ENCODE measurements at places on chromosomes 2 and 18.

GRCh38 chr2:183347969-183348368 lies 223.7 kb downstream of the NUP35 start:
- no peak for DNase-seq

GRCh38 chr2:88560619-88561307 lies 66.5 kb downstream of the EIF2AK3 start:
- no peak for DNase-seq

- no peak for DNase-seq
Observed at GRCh38 chr2:126849486-126849885, 49.2 kb upstream of the TEX51 start.

DNA sequence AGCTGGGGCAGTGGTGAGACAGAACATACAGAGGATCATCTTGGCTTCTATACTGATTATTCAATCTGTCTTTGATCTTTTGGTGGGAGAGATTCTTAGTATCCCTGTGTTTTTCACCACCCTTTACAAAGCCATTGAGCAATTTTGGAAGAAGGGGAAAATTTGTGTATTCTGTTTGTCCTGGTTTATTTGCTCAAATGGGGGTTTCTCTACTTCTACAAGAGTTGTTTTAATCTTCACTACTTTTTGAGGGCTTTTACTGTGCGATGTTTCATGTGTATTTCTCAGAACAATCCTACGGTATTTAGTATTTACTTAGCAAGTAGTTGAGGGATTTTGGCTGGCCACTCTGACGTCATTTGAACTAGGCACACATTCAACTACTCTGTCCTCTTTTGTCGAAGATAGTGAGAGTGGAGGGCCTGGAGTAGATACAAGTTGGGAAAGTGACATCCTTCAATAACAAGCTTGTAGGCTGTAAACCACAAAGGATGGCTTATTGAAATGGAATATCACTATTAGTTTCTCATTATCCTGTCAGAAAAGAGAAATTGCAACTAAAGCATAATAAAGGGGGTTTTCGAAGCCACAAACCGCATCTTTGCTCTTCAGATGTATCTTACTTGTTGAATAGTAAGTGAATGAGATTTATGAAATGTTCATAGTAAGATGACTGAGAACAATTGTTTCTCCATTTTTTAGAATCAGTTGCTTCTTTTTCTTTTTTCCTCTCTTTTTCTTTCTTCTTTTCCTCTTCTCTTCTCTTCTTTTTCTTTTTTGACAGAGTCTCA lies 24.8 kb downstream of the FMNL2 start:
- no peak for DNase-seq

DNA sequence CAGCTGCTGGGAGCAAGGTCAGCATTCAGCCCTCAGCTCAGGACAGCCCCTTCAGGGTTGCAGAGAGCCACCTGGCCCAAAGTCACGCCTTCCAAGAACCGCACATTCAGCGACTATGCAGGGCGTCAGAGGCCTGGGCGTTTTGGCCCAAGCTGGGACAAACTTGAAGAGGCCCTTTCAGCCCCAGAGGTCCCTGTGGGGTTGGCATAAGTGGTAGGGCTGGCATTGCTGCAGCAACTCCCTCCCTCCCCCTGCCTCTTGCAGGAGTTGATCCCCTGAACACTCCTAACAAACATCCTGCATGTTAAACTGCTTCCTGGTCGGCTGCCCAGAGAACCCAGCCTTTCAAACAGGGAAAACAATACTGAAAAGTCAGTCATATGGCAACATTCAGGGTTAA lies 192.9 kb upstream of the SMAD2 start:
- DNase-seq: no peak

DNA sequence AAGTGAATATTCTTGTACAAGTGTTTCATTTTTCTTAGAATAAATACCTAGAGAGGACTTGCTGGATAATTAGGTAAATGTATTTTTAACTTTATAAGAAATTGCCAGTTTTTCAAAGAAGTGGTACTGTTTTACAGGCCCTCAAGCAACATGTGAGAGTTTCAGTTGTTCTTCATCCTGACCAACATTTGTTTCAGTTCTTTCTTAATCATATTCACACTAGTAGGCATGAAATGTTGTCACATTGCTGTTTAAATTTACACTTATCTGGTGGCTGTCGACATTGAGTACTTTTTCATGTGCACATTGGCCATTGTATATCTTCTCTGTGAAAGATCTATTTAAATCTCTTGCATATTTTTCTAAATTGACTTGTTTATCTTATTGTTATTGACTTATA lies 178.1 kb downstream of the ACOXL start:
- no peak for DNase-seq

- peak; percentile 18 for DNase-seq
Observed at GRCh38 chr2:42917425-42917927, 125.1 kb upstream of the HAAO start.

DNA sequence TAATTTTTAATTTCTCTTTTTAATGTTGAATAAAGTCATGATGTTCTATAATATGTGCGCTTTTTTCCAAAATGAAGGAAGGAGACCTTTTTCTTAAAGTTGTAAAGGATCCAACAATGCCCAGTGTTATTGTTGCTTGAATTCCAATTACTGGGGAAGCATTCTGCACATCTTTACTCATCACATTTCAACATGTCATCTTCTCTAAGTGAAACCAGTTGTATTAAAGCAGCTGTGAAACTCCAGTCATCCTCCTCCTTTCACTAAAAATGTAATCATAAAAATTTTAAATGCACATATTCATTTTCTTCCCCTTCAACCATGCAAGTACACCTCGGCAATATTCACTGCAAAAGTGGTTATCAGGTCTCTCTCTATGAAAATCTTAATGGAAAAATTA lies 722.7 kb downstream of the TSN start:
- DNase-seq: no peak

- DNase-seq: no peak
Observed at GRCh38 chr2:57429831-57430230, 616.8 kb upstream of the VRK2 start.

DNA sequence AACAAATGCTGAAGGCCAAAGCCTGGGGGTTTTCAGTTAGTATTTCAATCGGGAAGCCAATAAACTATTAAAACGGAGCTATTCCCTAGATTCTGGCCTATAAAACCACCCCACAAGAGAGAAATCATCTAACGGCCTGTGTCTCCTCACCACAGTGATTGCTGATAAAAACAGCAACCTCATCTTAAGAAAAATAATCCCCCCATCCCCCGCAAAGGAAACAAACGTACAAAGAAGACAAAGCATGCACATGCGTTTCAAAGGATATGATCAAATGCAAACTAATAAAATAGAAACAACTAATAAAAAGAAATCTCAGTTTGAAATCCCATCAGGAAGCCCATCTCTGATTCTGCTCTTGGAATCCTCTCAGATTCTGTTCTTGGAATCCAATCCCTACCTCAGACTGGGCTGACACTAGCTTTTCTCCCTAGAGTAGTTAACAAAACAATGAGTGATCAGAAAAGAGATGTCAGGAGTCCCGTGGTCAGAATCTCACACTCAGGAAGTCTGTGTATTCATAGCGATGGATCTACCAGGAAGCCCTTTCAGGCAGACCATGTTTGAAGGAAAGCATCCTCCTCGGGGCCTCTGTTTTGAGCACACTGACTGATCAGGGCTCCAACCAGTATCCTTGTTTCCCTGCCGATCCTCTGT lies 150.7 kb downstream of the THADA start:
- no peak for DNase-seq

- DNase-seq: no peak
Observed at GRCh38 chr2:165815299-165816141, 21.5 kb upstream of the GALNT3 start.

DNA sequence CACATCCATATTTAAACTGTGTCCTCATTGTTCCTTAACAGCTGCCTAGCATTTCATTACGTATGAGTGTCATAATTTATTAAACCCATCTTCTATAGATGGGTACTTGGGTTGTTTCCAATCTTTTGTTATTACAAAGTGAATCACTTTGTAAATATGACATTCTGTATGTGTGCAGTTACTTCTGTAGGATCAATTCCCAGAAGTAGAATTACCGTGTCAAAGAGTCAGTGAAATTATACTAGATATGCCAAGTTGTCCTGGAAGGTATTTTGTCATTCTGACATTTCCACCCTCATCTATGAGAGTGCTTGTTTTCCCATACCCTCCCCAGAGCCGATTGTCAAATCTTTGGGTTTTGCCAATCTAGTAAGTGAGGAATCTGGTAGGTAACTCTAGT lies 194.5 kb upstream of the APCDD1 start:
- peak; percentile 47 for DNase-seq

DNA sequence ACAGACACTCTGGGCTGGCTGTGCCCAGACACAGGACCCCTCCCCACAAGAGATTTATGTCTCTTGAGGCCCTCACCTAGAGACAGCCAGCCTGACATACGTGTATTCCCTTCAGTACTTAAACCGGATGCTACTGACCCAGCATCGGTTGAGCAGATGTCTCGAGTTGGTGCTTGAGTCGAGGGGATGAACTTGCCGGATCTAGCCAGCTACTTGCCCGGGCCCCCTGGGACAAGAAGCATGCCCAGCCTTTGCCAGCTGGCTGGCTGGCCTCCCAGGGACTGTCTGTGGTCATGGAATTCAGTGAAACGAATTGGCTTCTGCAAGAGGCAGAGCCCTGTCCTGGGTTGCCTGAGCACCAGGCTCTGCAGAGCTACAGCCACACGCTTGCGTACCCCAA lies 36.0 kb downstream of the DNMT3A start:
- no peak for DNase-seq

DNA sequence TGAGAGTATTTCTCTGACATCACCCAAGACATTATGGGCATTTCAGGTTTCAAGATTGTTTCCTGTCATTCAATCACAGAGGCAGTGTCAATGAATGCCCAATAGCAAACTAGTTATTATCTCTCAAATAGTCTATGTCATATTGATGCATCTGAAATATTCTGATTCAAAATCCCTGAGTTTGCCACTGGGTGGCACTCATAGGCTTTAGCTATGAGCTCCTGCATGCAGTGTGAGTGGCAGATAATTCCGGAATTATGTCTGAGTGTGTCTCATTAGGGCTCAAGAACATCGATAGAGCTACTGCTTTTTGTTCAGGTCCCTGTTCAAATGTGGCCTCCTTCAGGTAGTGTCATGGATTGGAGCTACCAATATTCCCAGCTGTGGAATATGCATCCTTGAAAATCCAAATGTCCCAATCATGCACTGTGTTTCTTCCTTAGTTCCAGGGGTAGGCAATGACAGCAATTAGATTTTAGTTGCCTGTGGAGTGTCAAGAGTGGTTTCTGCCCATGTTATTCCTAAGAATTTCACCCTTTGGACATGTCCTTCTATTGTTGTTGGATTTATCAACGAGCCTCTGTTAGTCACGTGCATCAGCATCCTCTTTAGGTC lies 7.8 kb upstream of the OR6B3 start:
- peak; percentile 52 for DNase-seq

DNA sequence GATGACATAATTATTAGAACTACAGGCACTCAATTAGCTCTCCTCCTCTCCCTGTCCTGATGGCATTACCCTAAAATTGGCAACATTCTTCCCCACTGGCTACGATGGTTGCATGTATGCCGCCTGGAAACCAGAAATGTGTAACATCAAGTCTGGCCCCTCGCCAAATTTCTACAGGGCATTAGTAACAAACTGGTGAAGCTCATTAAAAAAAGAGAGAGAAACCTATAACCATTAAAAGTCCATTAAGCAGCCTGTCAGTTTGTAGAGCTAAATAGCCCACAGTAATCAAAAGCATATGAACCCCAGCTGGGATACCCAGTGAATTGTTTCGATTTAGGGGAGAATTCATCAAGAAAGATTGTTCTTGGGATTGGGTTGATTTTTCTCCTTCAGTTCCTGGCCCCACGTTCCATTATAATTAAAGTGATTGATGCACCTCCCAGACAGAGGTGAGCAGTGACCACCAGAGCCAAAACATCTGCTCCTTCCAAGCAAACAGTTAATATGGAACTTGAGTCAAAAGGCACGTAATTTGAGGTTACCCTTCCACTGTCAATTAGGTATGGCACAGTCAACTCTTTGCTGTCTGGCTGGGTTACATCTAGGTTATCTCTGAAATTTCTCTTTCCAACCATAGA lies 208.6 kb downstream of the C1D start:
- no peak for DNase-seq

GRCh38 chr18:75455249-75456198 lies 28.0 kb upstream of the SMIM21 start:
- DNase-seq: no peak

DNA sequence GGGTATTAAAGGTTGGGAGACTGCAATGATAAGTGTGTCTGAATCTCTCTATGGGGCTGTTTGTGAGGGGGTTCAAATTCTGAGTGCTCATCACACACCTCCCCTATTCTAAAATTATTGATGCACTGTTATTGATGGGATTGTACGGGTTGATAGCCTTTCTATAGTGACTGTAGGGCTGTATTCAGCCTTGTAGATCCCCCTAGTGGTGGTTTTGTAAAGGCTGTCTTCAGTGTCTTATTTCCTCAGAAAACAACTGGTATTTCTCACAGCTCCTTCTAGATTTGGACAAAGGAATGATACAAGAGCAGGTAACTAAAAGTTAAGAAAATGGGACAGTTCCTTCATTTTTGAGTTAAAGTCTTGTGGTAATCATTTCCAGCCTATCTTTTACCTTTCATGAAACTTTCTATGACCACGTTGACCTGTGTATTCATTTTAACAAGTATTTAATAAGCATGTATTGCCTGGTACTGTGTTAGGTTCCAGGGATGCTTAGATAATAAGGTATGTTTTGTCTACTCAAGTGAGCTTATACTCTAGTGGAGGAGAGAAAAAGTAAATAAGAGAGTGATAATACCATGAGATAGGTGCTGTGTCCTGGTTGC lies 21.2 kb downstream of the SMAD4 start:
- peak; percentile 55 for DNase-seq

GRCh38 chr2:111034606-111035005 lies 86.1 kb upstream of the BCL2L11 start:
- no peak for DNase-seq

DNA sequence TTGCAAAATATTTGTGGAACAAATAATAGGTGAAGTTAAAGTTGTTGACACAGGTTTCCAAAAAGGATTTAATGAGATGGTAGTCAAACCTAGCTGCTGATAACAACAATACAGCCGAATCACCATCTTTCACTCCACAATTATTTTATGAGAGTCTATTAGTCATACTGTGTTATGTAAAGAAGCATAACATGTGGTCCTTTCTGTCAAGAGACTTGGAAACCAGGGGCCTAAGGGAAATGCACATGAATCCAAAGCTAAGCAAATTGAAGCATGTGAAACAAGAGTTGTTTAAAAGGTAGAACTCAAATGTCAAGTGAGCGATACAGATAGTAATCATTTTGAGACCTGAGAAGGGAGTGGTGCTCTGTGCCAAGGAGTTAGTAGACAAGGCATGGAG lies 16.0 kb downstream of the CD28 start:
- no peak for DNase-seq

- no peak for DNase-seq
Observed at GRCh38 chr2:208294482-208295024, 28.5 kb downstream of the PIKFYVE start.

GRCh38 chr2:75334076-75334475 lies 134.8 kb upstream of the TACR1 start:
- no peak for DNase-seq

- no peak for DNase-seq
Observed at GRCh38 chr2:178074123-178075005, 1.8 kb upstream of the PDE11A start.

DNA sequence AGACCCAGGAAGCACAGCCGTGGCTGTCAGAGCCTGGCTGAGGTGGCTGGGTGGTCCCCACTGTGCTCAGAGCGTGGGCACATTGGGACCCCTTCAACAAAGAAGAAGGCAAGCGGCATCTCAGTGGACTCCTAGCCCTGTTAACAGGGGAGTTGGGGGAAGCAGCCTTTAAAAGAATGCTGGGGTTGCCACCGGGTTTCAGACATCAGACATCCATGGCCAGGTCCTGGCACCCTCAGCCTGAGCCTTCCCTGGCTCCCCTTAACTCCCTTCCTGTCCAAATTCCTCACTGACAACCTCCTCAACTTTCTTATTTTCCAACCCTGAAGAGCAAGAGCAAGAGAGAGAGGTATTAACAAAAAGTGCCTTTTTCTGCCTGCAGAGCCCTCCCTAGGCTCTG lies 24.8 kb upstream of the GNAL start:
- DNase-seq: no peak
